ENCODE measurements at places on chromosomes 1 and 21.

DNA sequence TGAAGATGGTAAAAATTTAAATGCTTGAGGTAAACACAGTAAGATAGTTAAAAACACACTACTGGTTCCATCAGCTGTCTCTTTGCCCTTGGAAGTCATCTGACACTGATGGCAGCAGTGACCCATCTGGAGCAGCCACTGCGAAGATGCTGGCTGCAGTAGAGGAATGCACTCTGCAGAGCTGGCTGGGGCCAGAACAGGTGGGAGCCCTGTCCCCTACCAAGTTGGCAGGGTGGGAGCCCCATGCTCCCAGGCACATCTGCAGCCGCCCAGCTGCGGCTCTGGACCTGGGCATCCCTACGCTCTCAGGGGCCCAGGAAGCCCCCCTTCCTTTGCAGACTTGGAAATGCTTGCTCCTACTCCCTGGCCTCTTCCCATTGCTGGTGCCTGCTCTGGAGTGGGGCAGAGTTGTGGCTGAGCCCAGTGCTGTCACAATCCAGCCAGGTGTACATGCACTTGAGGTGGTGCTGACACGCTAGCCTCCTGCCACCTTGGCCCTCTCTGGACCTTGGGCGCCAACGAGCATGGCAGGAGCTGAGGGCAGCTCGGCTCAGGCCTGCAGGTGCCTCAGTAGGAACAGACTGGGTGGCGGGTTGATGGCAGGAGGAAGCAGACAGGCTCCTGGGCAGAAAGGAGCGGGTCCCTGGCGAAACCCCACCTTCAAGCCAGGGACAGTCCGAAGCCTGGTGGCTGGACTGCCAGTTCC is 227.0 kb downstream of the FGGY start:
- DNase-seq, result no peak

DNA sequence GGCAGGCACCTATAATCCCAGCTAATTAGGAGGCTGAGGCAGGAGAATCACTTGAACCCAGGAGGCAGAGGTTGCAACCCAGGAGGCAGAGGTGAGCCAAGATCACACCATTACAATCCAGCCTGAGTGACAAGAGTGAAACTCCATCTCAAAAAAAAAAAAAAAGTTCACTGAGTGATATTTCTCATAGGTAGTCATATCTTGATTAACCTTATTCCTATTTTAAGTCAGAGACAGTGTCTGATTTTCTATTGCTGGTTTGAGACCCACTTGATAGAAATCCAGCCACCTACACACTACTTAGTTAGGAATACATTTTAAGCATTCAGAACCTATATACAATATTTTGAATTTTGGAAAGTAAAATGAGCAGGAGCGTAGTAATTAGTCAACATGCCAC is 357.4 kb upstream of the ADGRL2 start:
- no peak for DNase-seq

- DNase-seq, result no peak
Measured at GRCh38 chr1:206694171-206695124, 9.7 kb downstream of the MAPKAPK2 start.

- DNase-seq, result no peak
Measured at GRCh38 chr1:98393719-98394118, 267.8 kb upstream of the SNX7 start.

- DNase-seq, result no peak
Measured at GRCh38 chr21:44870748-44871495, 2.6 kb downstream of the PTTG1IP start.

- no peak for DNase-seq
Measured at GRCh38 chr1:10380594-10381275, 18.1 kb upstream of the PGD start.

DNA sequence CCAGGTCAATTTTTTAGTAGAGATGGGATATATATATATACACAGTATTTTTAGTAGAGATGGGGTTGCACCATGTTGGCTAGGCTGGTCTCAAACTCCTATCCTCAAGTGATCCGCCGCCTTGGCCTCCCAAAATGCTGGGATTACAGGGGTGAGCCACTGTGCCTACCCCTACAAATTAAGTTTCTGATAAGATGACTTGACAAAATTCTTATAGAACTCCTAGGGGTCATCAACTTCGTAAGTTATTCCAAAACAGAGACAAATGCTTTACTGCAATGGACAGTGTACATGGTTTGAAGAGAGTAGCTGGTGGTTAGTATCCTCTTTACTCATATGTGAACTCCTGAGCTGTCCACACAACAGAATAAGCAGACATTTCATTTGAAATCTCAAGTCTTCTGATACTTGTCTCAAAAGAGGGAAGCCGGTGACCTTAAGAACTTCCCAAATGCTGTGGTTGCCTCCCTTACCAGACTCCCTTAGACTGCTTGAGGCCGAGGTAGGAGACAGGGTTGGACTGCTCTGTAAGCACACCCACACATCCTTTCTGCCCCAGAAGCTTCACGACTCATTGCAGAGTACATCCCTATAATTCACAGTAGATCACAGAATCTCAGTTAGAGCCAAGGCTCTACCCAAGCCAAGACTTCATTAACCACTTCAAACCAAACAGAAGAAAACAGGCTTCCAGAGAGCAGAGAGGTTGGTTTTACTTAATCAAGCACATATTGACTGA is 244.1 kb upstream of the IRF2BP2 start:
- DNase-seq, result peak; percentile 69

DNA sequence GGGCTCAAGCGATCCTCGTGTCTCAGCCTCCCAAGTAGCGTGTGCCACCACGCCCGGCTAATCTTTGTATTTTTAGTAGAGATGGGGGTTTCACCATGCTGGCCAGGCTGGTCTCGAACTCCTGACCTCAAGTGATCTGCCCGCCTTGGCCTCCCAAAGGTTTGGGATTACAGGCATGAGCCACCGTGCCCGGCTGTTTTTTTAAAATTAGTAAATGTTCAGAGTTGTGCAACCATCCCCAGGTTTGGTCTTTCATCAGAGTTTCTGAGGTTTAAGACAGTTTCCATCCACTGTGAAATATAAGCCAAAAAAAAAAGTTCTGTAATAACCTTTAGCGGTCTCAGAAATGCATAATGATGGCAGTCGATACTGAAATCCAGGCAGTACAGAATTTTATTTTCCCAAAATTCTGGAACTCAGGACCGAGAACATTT is 550 bp upstream of the SYT11 start:
- no peak for DNase-seq

GRCh38 chr1:25064465-25065240 is 134.6 kb upstream of the RUNX3 start:
- DNase-seq, result no peak

DNA sequence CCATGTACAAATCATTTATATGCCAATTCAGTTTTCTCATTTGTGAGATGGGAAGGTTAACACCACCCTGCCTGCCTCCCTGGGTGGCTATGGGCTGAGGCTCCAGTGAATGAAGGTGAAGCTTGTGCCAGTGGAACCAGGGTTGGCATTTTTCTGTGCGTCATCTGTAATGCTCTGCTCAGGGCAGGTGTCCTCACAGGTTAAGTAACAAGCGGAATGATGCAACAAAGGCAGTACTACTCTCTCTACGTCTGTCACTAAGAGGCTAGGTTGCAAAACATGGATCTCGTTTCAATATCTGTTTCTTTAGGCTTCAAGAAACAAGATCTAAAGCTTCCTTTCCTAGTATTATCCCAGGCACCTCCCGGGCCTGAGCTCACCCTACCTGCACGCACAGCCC is 67.0 kb upstream of the ZNF648 start:
- DNase-seq, result no peak

- DNase-seq, result no peak
Measured at GRCh38 chr1:87495870-87496269, 167.2 kb downstream of the LMO4 start.

DNA sequence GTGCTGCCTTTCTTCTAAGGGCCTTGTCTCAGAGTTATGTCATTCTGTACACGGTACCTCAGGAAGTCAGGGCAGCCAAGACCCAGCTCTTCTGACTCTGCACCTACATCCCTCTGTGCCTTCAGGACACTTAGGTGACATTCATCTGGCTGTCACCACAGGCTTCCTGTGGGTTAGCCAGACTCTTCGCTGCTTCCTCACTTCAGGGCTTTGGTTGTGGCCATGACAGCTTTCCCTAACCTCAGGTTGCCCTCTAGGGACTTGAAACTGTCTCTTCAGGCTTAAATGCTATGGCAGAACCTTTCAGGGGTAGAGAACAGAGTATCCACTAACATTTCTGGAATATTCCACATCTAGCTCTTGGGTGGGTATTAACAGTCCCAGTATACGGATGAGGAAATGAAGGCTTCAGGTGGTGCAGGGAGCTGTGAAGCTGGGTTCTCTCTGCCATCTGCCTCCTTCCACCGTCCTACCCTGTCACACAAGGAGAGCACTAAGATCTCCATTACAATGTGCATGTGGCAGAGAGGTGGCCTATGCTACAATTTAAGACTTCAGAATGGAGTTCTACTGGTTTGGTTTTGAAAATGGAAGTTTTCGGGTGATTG is 9.9 kb downstream of the TSSK3 start:
- DNase-seq, result peak; percentile 85

DNA sequence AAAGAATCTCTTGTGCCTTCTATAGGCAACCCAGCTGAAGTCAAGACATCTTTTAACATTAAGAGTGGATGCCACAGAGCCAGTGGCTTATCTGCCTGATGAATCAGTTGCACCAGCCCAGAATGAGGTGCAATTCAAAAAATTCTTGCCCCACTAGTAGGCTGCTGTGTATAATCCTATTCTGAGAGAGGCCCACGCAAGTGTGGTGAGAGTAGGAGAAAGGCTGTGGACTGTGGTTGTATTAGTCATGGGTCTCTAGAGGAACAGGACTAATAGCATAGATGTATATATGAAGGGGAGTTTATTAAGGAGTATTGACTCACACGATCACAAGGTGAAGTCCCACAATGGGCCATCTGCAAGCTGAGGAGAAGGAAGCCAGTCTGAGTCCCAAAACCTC is 216.4 kb downstream of the LTN1 start:
- DNase-seq, result no peak

DNA sequence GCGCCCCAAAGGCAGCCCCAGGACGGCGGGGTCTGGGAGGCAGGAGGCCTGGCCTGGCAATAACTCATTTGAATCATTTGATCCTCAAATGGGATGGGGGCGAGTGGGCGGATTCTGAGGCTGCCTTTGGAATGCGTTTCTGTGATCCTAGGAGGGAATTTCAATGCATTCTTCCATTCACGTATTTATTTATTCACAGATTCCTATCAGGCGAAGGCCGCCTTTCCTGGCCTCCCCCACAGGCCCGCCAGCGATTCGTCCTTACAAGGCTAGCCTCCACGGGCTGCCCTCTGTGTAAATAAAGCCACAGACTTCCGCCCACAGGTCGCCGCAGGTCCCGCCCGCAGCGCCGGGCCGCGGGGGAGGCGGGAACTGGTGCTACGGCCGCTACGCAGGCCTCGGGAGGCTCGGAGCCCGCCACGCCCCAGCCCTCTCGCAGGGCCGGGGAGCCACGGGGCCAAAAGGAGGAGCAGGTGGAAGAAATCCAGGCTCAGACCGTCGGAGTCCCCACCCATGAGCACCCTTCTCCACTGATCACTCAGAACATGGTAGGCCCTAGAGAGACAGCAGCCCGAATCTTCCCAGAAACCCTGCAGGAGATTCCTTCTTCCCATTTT is 31.3 kb upstream of the JUN start:
- DNase-seq, result no peak

DNA sequence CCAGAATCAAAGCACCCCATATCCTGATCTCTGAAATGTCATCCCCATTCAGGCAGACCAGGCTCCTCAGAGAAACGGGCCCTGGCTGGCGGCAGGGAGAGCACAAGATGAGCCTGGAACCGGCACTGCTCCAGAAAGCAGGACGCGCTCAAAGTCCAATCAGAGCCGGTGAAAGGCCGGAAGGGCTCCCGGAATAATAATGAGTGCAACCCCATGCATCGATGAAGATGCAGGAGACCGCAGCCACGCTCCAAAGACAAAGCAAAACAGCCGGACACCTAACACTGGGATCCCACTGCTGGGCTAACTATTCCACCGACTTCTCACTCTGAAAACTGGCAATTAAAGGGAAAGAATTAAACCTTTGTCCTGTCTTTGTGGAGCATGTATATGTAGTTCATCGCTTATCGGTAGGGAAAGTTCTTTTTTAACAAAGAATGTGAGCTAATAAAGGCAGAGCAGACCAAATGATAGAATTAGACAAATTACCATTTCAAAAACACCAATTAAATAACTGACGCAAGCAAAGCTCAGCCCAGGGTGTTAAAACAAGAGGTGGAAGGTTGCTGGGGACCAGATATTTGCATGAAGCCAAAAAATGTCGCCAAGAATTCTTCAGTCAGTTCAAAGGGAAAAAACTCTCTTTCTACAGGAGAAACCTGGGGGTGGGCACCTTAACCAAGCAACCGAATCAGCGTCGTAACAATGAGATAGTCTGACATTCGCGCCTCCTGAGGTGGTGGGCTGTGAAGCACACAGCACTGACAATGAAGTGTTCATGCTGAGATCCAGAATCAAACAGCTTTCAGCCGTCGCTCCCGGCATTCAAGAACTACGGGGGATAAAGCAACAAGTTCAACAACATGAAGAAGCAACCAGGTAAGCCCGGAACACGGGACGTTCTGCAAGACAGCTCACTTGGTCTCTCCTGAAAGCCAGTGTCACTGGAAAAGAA is 95.2 kb downstream of the NPHP4 start:
- DNase-seq, result no peak

DNA sequence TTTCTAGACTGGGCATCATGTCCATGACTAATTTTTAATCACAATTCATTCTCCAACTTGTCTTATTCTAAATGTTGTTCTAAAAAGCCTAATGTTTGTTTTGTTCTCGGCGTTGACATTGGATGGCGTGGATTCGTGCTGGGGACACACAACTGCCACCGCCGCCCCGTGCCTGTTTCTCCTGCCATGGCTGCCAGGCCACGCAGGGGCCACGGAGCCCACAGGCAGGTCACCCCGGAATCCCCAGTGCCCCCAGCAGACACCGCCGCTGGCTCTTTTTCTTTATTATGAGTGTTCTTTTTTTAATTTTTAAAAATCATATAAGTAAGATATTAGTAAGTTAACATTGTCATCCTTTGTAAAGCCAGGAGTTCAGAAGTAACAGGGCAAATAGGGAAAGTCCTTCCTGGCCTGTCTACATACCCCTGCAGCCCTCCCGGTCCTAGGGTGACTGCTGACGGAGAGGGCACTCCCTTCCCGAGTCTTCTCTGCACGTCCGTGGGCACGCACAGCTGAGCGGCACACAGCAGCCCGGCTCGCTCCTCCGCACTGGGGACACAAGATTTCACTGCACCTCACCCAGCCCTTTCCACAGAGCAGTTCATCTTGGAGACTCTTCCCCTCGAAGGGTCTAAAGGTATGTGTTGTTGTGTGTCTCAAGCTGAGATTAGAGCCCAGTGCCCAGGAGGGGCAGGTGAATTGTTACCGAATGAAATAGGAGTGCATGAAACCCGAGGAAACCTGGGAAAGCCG is 32.1 kb downstream of the KRTAP10-1 start:
- DNase-seq, result no peak

Data from GDM1 (cell line).